Chondrocyte (in vitro differentiated cells): ENCODE measurements at places on chromosomes 1 and 21. TPM values are rescaled to one million over a fixed set of nuclear protein-coding genes. Genes with fewer than 3 reads are reported as not detected.

Gene AMY1C
- not detected in 3 replicates for total RNA-seq

- peaks cover 10% of the 10 kb centered on the region for H3K4me1 ChIP-seq
- no peak overlapping the region for H3K27ac ChIP-seq
- no peak for DNase-seq
- H3K4me3 ChIP-seq = no peak overlapping the region
- H3K36me3 ChIP-seq = no peaks in the 10 kb centered on the region
These were observed 8.9 kb downstream of the CCDC185 start for GRCh38 chr1:223401873-223402789.

DNA sequence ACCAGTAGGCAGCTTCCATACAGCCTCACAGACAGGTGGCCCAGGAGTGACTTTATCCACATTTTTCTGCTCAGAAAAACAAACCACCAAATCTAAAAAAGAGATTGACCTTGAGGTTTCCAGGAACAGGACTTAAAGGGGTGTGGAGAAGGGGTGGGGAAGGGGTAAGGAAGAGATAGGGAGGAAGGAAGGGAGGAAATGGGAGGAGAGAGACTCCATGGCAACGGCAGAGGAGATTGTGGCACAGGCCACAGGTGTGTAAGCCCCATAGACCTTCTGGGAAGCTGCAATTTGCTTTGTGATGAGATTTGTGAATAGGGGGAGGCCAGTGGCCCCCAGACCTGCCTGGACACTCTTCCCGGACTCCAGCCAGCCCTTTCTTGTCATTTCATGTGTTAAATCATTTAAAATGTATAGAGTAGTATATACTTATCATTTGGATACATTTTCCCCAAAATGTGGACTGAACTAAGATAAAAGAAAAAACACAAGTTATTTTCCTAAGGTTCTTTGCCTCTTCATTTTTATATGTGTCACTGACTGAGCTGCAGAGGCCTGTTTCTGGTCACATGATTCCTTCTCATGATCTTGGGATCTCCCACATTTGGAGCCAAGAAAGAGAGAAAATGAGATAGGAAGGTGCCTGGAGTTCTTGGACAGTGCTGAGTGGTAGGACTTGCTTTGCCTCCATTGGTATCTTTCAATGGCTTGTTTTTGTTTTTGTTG lies 55.5 kb downstream of the CLIC6 start:
- no peaks in the 10 kb centered on the region for H3K36me3 ChIP-seq
- peaks cover 21% of the 10 kb centered on the region for H3K4me1 ChIP-seq
- H3K4me3 ChIP-seq = no peak overlapping the region
- H3K27me3 ChIP-seq = no peaks in the 10 kb centered on the region

Gene ALDH4A1
- total RNA-seq = 9.3 to 15.0 TPM (median 14.2 TPM) in 3 replicates

Gene PTPN14
- total RNA-seq = 125 to 174 TPM (median 136 TPM) in 3 replicates

GRCh38 chr1:239288820-239289554 lies 97.4 kb upstream of the CHRM3 start:
- no peaks in the 10 kb centered on the region for H3K36me3 ChIP-seq
- H3K4me1 ChIP-seq = no peaks in the 10 kb centered on the region
- H3K27ac ChIP-seq = no peak overlapping the region
- H3K4me3 ChIP-seq = no peak overlapping the region
- peaks cover 15% of the 10 kb centered on the region for H3K27me3 ChIP-seq
- no peak for DNase-seq

Gene APOBEC4
- not detected in 3 replicates for total RNA-seq

Gene TMEM9
- total RNA-seq = 56.9 to 57.3 TPM (median 57.2 TPM) in 3 replicates

DNA sequence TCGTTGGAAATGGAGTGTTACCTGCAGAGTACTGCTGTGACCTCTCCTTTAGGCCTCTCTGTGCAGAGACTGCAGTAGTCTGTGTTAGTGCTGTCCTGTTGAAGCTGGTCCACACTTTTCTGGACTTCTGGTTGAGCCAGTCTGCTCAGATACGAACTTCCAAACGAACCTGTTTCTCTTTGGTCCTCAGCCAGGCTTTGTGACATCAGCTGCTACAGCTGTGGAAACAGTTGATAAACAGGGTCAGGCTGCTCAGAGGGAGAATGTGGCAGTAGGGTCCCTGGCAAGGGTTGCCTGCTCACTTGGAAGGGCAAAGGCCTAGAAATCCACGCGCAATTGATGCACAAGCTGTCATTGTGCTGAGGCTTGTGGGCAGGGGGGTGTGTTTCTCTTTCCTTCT lies 98.8 kb downstream of the NOS1AP start:
- no peak for DNase-seq
- H3K36me3 ChIP-seq = no peaks in the 10 kb centered on the region
- H3K27ac ChIP-seq = no peak overlapping the region
- H3K4me3 ChIP-seq = no peak overlapping the region
- H3K4me1 ChIP-seq = peaks cover 51% of the 10 kb centered on the region

GRCh38 chr1:27887215-27888021 lies 15.1 kb downstream of the THEMIS2 start:
- DNase-seq = no peak
- no peaks in the 10 kb centered on the region for H3K27me3 ChIP-seq
- no peak overlapping the region for H3K4me3 ChIP-seq
- peaks cover 14% of the 10 kb centered on the region for H3K36me3 ChIP-seq

DNA sequence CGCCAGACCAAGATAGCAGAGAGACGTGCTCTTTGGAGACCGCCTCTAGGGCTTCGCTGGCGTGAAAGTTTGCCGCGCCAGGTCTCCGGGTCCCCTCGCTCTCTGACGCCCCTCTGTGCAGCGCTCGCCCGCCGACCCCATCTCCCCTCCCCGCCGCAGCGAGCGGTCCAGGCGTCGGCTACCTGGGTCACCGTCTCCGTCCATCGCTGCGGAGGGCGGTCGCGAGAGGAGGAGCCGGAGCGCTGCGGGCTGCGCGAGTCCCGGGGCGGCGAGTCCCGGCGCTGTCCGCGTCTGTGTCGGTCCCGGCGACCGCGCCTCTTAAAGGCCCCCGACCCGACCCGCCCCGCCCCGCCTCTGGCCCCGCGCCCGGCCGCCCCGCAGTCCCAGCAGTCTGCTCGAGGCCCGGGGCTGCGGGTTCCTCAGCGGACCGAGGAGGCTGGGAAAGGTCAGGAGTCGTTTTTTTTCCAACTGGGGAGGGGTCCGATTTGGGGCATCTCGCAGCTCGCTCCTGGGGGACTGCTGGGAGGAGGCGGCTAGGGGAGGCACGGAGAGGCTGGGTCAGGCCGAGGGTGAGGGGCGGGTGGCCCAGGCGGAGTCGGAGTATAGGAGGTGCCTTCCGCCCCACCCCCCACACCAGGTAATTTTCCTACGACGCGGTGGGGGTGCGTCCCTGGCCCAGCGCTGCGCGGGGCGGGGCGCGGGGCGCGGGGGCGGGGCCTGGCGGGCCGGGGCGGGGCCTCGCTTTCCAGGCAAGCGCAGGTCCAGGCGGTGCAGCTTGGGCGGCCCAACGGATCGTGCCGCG lies at the start of the genes FBXO2 and FBXO44:
FBXO2 (minus strand) TSS at position 293 of the 802 bp plus-strand sequence; CDS start at position 204, 89 bp downstream.
FBXO44 (plus strand) TSS at position 741 of the 802 bp plus-strand sequence. CDS start 959 bp downstream, outside the sequence.
- H3K27ac ChIP-seq = no peak within 1 kb of the TSS
- H3K36me3 ChIP-seq = peaks cover 4% of the 10 kb centered on the region
- peak within 1 kb of the TSS; percentile 66 for H3K4me3 ChIP-seq

GRCh38 chr1:53687901-53688300 lies 51.1 kb downstream of the GLIS1 start:
- H3K27ac ChIP-seq = peak overlapping the region; percentile 95
- peak overlapping the region; percentile 65 for H3K4me3 ChIP-seq
- H3K36me3 ChIP-seq = no peaks in the 10 kb centered on the region
- H3K4me1 ChIP-seq = peaks cover 94% of the 10 kb centered on the region
- H3K27me3 ChIP-seq = no peaks in the 10 kb centered on the region

Gene GNAT2
- not detected in 3 replicates for total RNA-seq

Gene MRPL37
- 66.0 to 66.9 TPM (median 66.3 TPM) in 3 replicates for total RNA-seq

DNA sequence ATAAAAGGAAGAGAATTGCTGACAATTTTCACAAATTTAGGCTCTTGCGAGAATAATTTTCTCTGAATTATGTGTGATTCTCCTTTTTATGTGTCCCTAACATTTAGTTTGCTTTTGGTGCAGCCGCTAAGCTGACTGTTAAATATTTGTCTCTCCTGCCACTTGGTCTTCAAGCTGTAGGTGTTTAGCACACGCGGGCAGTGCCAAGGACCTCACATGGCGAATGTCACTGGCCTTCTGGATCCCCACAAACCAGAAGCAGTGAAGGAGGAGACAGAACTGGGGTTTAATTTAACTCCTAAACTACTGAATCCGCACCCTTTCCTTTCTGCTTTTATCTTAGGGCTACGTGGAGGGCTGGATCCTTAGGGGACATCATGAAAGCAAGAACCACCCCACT lies 120.0 kb downstream of the KAZN start:
- H3K27me3 ChIP-seq = peaks cover 11% of the 10 kb centered on the region
- H3K4me3 ChIP-seq = no peak overlapping the region
- H3K36me3 ChIP-seq = no peaks in the 10 kb centered on the region
- H3K4me1 ChIP-seq = no peaks in the 10 kb centered on the region
- DNase-seq = no peak

DNA sequence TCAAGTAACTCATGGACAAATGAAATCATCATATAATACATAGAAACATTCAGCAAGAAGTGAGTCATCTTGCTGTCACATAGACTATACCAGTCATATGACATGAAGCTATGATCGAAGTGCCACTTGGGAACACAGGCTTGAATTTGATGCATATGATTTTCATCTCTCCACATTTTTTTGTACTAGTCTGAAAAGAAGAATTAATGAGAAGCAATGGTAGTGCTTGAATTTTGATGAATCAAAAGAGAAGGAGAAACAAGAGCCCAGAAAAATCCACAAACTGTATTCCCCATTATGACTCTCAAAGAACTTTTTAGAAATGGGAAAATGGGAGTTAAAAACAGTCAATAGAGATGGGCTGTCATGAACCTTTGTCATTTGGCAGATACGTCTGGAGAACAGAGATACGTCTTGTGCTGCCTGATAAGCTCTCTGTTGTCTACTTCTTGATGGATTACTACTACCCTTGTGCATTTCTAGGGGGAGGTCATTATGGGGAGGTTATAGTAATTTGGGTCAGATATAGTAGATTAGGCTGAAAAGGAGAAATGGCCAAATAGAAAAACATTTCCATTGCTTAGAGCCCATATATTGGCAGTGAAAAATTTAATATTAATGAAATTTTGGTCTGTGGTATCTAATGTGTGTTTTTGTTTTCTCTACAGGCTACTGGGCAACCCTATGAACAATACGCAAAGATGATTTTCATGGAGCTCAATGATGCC lies 8.0 kb upstream of the LEPR start:
- peaks cover 19% of the 10 kb centered on the region for H3K4me1 ChIP-seq
- DNase-seq = no peak
- peaks cover 15% of the 10 kb centered on the region for H3K36me3 ChIP-seq
- peak overlapping the region; percentile 55 for H3K27ac ChIP-seq

Gene SDC3
- 46.8 to 69.3 TPM (median 47.3 TPM) in 3 replicates for total RNA-seq

DNA sequence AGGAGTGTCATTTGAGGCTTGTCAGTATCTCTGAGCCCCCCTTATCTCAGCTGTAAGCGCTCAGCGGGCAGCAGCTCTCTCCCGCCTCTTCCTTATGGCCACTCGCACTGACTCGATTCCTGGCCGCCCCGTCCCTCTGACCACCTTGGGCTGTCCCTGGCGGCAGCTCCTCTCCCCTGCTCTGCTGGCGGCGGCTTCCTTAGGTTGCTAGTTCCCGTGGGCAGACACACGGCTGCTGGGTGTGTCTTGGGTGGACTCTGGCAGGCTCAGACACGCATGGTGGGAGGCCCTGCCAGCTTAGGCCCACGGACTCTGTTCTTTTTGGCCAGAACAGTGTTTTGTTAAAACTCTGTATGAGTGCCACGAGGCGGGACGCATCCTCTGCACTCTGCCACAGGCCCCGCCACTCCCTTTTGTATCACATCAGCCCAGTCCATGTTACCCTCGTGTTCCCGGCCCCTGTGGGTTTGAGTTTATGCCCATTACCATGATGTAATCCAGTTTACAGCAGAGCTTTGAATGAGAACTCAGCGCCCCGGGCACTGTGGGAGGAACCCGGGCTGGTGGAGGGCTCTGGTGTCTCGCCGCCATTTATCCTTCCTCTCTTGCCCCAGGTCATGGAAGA lies 45.9 kb downstream of the COQ8A start:
- DNase-seq = no peak
- H3K27ac ChIP-seq = peak overlapping the region; percentile 27
- H3K27me3 ChIP-seq = no peaks in the 10 kb centered on the region
- H3K4me1 ChIP-seq = no peaks in the 10 kb centered on the region

Gene KIF26B
- 32.7 to 47.0 TPM (median 46.0 TPM) in 3 replicates for total RNA-seq

GRCh38 chr1:212367474-212368072 lies 47.1 kb downstream of the PACC1 start:
- DNase-seq = no peak
- peaks cover 20% of the 10 kb centered on the region for H3K36me3 ChIP-seq
- no peak overlapping the region for H3K27ac ChIP-seq
- H3K4me1 ChIP-seq = no peaks in the 10 kb centered on the region

- peaks cover 2% of the 10 kb centered on the region for H3K36me3 ChIP-seq
- no peak overlapping the region for H3K27ac ChIP-seq
- H3K4me3 ChIP-seq = no peak overlapping the region
- DNase-seq = no peak
- H3K27me3 ChIP-seq = no peaks in the 10 kb centered on the region
These were observed 63.2 kb downstream of the SSBP3 start for GRCh38 chr1:54342742-54343687.

Gene OR2L2
- total RNA-seq = 0.07 TPM in 1 of 3 replicates, not detected in the others

Gene MRPS14
- 20.4 to 34.2 TPM (median 22.1 TPM) in 3 replicates for total RNA-seq

GRCh38 chr1:55597910-55598309 lies 382.7 kb upstream of the USP24 start:
- no peaks in the 10 kb centered on the region for H3K36me3 ChIP-seq
- DNase-seq = no peak
